Frontal cortex (tissue), 4 donors: ENCODE measurements at places on chromosomes 16 and 17. TPM values are rescaled to one million over a fixed set of nuclear protein-coding genes. Genes with fewer than 3 reads are reported as not detected.
A peak's percentile ranks its signal among the peaks of the same experiment; 100 is the strongest.

GRCh38 chr16:67163164-67163998, 1.2 kb upstream of the HSF4 start:
- DNase-seq, result no peak

The ABCC6 gene
- total RNA-seq, result 0.41 TPM

- DNase-seq, result no peak
These were observed 49.3 kb downstream of the SIAH1 start for GRCh38 chr16:48335961-48336360.

DNA sequence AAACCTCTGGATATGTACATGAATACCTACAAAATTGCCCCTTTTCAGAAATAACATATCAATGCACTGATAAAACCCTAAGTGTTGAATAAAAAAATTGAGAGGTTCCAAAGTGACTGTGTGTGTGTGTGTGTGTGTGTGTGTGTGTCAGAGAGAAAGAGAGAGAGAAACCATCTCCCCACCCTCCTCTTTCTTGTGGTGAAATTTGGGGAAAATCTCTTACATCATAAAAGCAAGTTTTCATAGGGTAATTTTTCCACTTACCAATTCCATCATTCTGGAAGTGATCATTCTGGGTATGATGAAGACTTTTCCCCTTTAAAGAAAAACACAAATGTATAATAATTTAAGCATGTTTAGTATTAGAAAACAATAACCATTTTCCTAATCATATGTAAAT, 79.3 kb downstream of the CACNG1 start:
- DNase-seq, result no peak

GRCh38 chr16:89602273-89602951, 11.0 kb upstream of the DPEP1 start:
- peak; percentile 77 for DNase-seq

The GRB7 gene
- total RNA-seq, result not detected

The FA2H gene
- 0.41 TPM for total RNA-seq

- DNase-seq, result no peak
These were observed 5.0 kb downstream of the PRSS27 start for GRCh38 chr16:2715064-2715463.

The OTOP3 gene
- not detected for total RNA-seq

- no peak for DNase-seq
These were observed 7.6 kb downstream of the DNAJA3 start for GRCh38 chr16:4433228-4433627.

DNA sequence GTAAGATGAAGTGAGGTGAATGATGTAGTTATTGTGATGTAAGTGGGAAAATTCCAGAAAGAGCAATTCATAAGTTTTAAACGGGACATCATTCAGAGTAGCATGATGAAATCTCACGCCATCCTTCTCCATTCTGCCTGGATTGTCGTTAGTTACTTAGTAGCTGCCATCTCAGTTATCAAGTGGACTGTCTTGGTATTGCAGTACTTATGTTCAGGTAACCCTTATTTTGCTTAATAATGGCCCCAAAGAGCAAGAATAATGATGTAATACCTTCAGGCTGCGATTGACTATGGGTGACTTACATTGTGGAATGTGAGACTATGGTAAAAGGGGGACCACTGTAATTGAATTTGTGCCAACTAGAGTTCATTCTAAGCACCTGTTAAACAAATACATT, 234.1 kb upstream of the TOM1L1 start:
- DNase-seq, result no peak

- DNase-seq, result no peak
These were observed 24.1 kb upstream of the KRT24 start for GRCh38 chr17:40727447-40728231.

The SCARF1 gene
- 3.3 TPM for total RNA-seq
